ENCODE measurements at places on chromosomes 16 and 17.

GRCh38 chr16:65392806-65393565 is 271.1 kb upstream of the CDH11 start:
- no peak for DNase-seq

GRCh38 chr16:66418165-66418962 is 8.7 kb upstream of the BEAN1 start:
- DNase-seq = no peak

GRCh38 chr17:18259621-18260331 is 686 bp upstream of the MIEF2 start:
- DNase-seq = no peak

DNA sequence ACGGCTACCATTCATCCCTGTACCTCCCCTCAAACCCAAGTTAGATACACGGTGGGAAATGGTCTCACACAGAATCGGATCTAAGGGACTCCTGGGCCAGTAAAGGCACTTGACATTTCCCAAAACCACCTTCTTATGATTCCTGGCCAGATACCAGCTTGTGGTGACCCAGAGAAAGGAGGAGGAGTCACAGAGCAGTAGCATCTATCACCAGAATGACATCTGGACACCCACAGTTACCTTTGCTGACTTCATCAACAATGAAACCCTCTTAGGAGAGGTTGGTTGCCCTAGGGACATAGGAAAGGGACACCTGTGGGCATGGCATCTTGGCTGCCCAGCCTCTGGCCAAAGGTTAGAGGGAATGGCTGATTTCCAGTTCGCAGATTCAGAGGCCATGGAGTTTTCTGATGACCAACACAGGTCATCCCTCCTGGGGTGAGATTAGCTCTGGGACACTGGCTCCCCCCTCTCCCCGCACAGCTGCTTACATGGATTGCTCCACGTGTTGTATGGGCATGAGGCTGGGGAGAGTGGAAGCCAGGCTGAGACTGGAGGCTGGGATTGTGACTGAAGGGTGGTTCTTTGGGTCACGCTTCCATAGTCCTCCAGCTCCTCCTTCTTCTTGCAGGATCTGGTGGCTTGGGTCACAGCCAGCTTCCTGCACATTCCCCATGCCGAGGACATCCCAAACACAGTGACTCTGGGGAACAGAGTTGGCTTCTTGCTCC is 1.4 kb upstream of the AOC3 start:
- no peak for DNase-seq

DNA sequence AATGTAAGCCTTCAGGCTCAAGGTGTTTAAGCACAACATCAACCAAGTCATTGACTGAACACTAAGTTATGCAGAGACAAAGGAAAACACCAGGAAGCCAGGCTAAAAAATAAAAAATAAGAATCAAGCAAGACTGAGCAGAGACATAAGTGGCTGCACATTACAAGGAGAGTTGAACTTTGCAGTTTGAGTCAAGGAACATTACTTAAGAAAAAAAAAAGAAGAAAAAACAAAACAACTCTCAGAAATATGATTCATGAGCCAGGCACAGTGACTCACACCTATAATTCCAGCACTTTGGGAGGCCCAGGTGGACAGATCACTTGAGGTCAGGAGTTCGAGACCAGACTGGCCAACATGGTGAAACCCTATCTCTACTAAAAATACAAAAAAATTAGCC is 168.1 kb downstream of the C16orf95 start:
- no peak for DNase-seq

DNA sequence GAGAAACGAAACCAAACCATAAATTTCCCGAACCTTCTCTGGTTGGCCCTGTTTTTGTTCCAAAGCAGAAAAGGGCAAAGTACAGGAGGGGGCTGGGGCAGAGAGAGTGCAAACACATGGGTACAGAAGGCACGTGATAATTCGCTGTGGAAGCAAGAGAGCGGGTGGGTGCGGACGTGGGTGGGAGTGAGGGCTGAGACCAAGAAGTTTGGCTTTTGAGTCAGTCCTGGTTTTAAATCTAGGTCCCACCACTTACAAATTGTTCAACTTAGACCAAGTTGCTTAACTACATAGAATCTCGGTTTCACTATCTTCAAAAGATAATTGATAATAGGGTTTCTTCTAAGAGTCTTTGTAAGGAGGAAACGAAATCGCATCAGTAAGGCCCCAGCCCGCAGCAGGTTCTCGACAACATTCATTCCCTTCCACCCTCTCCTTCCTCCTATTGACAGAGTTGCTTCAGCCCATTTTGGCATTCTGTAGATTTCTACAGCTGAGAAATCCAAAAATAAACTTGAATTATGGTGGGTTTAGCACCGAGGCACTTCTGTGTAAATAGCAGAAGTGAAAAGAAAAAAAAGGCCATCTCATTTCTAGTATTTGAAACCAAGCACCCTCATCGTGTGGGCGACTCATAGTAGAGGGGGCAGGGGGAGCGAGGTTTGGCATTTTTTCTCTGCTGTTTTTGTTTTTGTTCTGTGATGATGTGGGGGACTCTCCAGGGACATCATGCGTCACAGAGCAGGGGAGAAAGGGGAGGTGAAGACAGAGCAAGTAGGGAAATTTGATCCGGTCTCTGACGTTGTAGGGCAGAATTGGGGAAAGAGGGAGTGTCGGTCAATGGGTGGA is 33.6 kb upstream of the CCR7 start:
- DNase-seq = no peak

- no peak for DNase-seq
Observed at GRCh38 chr16:31376705-31377104, 16.4 kb upstream of the ITGAD start.

DNA sequence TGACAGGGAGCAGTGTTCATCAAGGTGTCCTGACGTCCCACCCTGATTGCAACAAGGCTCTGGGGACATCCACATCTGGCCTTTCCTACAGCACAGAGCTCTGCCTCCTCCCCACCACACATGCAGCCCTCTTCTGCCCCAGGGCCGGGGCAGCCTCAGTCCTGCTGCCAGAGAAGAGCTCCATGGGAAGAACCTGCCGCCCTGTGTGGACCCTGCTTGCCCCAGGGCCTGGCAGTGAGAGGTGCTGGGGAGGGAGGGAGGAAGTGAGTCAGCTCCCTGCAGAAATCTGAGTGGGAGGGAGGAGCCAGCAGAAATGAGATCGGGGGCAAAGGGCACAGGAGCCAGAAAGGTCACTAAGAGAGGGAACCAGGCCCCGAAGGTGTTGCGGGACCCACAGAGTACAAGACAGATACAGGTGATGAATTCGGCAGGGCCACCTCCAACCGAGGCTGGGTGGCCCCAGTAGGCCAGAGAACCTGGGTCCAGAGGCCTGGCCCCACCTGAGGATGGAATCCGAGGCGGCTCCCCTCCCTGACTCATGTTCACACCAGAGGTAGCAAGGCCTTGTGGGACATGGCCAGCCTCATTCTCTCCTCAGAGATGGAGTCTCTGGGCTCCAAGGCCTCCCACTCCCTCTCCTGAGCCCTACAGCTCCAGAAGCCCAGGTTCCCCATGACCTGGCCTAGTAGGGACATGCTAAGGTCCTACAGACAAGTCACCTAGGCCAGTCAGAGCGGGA is 24.8 kb downstream of the MYO18A start:
- no peak for DNase-seq

All from cerebellum (tissue), 4 donors.